ENCODE measurements at places on chromosomes 6 and 20.

DNA sequence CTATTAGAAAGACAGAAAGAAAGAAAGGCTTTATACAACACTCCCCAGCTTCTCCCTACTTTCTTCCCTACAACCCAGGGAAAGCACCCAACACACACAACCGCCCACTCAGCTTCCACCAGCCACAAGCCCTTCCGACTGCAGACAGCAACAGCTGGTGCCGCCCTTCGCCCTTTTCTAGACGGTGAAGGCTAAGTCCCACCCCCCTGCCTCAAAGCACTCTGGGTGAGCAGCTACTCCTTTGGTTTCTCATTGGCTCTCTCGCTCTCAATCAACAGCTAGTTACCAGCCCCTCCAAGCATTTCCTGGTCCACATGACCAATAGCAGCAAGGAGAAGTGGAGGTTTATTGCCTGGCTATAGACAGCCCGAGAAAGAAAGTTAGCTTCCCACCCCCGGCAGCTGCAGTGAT lies 230.1 kb upstream of the MOCS1 start:
- DNase-seq = no peak

- no peak for DNase-seq
These were observed 761 bp downstream of the KLHL32 start for GRCh38 chr6:96925290-96925687.

DNA sequence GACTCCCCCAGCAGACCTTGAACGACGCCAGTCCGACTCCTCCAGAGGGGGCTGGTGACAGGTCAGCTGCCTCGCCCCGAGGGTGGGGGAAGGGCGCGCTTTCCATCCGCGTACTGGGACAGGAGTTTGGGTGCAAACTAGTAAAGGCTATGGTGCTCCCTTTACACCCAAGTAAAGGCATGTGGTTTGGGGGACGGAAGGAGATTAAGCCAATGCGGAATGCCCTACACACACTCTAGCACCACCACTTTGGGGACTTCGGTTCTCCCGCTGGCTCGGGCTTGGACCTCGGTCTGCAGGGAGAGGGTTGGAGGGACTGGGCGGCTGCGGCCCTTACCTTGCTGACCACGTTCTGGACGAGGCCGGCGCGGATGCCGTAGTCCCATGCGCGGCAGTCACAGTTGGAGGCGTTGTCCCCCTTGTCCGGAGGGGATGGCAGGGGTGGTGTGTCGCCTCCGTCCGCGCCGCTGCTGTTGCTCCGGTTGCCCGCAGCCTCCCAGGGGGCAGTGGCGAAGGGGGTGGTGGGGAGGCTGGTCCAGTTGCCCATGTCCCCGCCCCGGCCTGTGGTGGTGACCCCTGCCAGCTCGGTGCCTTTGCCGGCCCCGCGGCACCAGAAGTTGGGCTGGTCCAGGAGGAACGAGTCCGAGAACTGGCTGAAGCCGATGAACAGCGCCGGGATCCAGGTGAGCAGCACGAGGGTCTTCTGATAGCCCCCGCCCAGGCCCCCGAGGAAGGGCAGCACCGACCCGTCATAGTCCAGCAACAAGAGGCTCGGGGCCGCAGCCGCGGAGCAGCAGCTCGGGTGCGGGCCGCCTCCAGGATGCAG lies 1.1 kb downstream of the SLC22A23 start:
- no peak for DNase-seq

DNA sequence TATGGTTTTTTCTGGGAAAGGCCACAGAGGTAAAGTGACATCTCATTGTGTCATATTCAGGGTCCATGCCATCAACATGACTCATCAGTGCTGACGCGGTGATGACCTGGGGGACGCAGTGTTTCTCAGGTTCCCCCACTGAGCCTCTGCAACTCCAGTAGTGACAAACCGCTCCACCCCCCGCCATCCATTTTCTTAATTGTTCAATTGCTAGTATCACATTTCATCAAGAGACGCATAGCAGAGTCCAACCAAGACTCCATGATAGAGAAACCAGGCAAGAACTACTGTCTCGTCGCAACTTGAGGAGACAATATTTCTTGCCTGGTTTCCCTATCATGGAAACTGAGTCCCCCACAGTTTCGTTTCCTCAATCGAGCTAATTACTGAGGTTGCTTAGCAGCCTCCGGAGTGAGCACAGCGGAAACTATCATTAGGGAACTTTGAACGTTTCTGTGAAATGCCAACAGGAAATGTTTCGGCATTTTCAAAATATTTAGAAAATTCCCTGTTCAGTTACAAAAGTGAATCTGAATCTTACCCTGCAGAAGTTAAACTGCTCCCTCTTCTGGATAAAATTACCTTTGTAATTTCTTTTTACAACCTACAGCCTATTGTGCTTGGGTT lies 12.2 kb upstream of the SERPINB1 start:
- peak; percentile 67 for DNase-seq

GRCh38 chr6:30611856-30612194 lies 5.2 kb downstream of the PPP1R10 start:
- no peak for DNase-seq

DNA sequence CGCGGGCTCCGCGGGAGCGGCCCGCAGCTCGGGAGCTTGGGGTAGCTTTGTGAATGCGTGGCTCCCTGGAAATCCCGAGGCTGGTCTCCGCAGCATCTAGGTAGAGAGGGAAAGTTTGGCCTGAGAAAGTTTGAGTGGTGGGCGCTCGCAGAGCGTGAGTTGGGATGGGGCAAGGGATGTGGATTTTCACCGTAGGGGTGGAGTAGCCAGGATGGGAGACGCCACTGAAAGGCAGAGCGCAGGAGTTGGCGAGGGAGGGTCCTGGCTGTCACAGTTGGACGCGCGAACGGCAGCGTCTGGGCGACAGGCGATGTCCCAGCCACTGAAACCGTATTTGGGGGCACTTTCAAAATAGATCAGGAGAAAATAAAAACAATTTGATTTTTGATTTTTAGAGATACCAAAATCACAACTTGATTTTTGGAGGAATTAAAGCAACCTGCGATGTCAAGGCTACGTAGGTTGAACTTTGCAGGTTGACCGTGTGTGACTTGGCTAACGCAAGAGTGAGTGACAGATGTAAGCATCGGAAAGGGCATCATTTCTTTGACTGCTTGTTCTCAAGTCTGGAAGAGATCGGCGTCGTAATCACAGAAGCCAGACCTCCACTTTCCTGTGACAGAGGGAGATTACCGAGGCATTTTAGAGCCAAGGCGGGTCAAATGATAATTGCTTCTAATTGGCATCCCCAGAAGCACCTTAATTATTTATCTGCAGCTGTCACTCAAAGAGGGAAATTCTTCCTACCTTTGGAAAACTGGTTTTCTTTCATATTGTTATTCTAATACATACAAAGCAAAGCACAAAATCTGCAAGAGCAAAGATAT lies 646 bp downstream of the HEY2 start:
- DNase-seq = no peak

DNA sequence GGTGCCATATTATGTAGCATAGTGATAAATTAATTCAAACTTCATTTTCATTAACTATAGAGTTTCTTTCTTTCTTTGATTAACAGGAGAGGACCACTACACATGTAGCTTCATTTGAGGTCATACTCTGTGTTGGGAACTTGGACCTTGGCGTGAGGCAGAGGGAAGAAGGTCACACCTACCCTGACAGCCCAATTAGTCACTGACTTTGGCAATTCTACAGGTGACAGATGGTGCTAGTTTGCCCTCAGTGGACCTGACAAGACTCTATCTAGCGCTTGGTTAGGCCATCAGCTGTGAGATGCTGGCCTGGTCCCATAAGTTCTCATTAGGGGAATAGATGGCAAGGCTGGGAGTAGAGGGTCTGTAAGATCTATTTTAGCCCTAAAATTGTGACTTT lies 14.2 kb downstream of the SLX4IP start:
- DNase-seq = no peak

GRCh38 chr20:41819436-41819835 lies 201.3 kb upstream of the CHD6 start:
- DNase-seq = no peak

- no peak for DNase-seq
These were observed 140.3 kb upstream of the MCHR2 start for GRCh38 chr6:100134297-100134696.

DNA sequence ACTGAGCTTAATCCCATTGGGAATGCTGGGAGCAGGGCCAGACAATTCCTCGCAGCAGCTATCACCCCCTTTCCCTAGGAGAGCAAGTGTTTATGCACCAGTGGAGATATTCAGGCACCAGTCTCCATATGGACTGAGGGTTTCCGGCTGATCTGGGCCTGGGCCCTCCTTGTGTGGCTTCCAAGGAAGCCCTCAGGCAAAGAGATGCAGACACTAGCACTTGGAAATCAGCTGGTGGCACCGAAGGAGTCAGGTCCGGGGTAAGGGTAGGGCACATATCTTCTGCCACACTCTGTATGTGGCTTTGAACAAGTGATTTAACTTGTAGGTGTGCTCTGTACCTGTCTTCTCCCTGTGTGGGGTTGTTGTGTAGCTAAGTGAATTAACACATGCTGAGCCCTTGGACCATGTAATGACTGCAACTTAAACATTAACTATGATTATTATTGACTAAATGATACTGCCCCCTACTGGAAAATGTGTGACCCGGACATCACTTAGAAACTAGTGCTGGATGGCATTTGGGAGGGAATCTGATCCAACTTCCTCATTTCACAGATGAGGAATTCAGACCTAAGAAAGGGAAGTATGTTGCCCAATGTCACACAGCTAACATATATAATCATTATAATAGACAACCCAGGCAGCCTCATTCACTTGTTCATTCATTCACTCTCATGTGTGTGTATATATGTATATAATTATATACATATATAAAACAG lies 19.3 kb upstream of the WFDC2 start:
- DNase-seq = no peak

DNA sequence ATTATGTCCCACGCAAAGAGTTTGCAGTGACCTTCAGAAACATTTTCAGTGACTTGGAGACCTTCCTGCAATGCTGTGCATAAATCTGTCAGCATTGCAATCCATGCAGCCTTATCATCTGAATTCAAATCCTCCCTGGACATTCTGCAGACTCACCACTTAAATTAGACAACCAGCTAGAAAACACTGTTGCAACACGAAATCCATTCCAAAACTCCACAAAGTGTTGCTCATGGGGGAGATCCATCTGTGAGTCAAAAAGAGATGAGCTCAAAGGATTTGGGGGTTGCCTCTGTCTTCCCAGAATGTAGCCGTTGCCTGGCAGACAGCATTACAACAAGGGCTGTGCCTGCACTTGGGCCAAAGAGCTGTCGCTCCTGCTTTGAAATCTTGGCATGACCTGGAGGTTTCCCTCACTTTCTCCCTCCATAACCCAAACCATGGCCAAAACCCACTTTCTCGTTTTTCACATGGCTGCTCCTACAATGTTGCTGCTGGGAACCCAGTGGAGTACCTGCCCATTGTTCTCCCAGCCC lies 163.5 kb upstream of the CDYL start:
- no peak for DNase-seq

- no peak for DNase-seq
These were observed at the start of gene FAM217A for GRCh38 chr6:4078691-4079471. Gene FAM217A, minus strand, starts transcription at chr6:4079137. Its CDS starts 1,723 bp downstream, at chr6:4077414.

GRCh38 chr6:129498541-129498940 lies 211.4 kb downstream of the ARHGAP18 start:
- no peak for DNase-seq

DNA sequence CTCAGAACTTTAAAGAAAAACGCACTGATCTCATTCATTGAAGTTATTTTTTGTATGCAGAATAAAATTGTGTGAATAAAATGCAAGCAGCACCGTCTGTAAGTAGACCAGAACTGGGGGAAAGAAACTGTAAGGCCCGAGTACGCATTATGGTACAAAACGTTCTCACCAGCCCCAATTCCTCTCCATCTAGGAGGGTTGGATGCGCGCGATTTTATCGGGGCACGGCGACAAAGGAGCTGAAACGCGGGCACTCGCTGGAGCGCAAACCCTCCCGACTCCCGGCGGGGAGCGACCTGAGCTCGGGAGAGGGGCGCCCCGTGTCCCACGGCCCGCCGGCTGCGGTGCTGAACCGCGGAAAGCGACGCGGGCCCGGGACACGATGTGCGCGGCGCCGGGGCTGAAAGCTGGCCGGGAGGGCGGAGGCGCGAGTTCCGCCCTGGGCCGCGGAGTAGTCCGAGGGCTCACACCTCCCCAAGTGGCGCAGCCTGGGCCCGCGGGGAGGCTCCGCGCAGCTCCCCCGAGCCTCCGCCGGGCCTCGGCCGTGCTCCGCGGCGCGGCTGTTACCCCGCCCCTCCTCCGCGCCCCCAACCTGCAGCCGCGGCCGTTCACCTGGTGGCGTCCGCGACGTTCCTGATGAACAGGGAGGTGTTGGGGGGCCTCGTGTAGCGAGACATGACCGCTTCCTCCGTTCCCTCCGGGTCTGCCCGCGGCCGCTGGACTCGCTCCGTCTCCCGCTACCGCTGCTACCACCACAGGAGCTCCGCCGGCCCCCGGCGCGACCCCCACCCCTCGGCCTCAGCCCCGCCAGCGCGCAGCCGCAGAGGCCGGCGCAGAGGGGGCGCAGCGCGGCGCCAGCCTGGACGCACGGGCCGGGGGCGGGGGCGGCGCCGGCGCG lies at the start of gene SRSF12:
TSS of gene SRSF12 (minus strand) at position 861 of the 898 bp plus-strand sequence. CDS start at position 677, 184 bp downstream.
- peak; percentile 30 for DNase-seq

DNA sequence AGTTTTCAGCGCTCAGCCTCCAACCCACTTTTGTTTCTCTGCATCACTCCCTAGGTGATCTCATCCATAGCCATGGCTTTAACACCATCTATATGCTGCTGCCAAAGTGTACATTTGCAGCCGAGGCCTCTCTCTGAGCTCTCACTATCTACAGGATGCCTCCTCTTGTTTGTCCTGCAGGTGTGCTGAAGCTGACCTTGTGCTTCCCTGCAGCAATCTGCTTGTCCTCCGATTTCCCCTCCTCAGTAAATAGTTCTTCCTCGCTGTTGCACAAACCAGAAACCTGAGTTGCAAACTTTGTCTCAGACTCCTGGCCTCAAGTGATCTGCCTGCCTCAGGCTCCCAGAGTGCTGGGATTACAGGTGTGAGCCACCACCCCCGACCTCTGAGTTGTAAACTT lies 3.7 kb upstream of the TXNDC5 start:
- DNase-seq = no peak

DNA sequence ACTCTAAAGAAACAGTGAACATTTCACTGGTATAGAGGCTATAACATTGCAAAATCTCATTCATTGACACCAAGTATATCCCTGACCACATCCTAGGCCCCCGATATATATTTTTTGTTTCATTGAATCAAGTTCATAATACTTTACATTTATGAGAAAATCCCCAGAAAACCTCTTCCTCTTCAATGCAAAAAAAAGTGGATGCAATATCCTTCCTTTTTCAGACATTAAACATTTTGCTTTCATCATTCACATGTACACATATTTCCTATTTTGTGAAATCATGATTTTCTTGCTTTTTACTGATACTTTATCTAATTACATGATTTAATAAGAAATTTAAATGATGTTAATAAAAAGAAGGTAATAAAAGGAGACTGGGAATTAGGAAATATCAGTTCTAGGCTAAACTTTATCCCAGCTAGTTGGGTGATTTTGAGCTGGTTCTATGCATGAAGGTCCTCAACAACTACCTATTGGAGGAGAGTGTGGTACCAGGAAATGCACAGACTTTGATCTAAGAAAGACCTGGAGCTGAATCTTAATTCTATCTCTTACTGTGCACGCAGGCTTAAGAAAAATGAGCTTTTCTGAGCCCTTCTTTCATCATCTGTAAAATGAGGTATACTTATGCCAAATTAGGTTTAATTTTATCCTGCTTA lies 4.9 kb downstream of the SYNE1 start:
- DNase-seq = no peak

GRCh38 chr6:44268095-44268628 lies 2.1 kb upstream of the TMEM151B start:
- DNase-seq = no peak

Data from T-cell (primary cell).